ENCODE measurements at places on chromosomes 2 and 18.

DNA sequence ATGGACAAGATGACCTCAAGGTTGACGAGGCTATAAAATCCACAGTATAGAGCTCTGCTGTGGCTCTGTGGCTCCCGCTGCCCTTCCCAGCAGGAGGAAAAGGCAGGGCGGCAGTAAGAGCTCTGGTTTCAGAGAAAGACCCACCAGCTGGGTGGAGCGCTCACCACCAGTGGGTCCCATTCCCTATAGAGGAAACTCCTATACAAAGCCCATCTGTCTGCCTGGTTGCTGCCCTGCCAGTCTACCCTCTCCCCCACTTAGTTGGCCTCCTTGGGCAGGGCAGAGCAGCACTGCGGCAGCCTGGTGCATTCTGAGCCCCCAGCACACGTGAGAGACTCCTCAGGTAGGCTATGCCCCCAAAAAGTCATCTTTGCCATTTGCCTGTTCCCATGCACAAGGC, 26.5 kb downstream of the TNS1 start:
- no peak for DNase-seq

DNA sequence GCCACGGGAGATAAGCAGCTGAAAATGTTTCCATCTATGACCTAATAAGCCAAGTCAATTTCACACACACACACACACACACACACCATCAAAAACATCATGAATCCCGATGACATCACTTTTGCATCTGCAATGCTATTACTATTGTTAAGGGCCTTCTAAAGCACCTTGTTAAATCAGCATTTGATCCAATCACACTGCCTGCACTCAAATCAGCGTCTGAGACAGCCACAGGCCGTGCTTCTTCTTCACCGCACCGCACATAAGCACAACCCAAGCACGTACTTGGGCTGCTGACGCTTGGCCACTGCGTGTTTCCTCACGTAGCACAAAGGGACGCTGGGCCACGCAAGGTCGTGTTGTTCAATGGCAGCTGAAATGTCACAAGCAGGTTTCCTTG, 15.8 kb upstream of the MTCL1 start:
- DNase-seq: no peak

- no peak for DNase-seq
Measured at GRCh38 chr2:152012697-152013096, 86.1 kb downstream of the CACNB4 start.

DNA sequence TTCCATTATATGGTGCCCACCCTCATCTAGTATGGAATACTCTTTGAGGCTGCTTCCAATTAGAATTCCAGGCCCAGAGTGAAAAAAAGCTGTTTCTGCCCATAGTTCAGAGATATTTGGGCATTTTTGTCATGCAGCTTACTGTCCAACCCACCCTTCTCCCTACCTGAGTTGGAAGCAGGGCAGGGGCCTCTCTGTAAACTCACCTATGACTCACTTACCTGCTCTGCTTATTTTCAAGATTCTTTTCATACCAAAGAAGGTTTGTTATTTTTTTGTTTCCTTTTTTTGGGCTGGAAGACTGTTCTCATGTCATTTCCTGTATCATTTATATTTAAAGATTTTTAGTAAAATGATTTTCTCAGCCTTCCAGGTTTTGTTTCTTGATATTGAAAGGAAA, 38.4 kb upstream of the PPP1R1C start:
- no peak for DNase-seq

DNA sequence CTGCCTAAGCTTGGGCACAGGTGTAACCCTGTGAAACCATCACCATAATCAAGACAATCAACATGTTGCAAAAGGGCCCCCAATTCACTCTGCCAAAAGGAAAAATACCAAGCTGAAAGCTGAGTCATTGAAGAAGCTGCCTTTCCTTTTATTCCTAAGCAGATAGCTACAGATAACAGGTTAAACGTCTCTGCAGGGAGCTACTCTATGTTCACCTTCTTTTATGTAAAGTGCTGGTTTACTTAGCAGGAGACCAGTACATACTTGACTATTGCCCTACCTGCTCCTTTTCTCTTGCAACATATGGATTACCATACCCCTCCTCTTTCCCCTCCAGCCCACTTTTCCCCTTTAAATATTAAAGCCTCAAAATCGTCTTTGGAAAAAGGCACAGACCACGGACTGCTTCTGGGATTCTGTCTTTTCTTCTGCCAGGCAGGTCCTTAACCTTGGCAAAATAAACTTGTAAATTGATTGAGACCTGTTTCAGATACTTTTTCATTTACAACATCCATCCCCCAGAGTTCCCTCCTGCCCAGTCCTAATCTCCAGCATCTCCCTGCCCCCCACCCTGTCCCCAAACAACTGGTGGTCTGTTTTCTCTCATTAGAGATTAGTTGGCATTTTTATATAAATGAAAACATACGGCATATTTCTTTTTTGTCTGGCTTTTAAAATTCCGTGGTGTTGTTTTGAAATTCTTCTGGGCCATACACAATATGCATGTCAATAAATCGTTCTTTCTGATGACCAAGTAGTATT, 37.8 kb upstream of the LDLRAD4 start:
- no peak for DNase-seq

- no peak for DNase-seq
Measured at GRCh38 chr2:176137906-176138305, 8.4 kb downstream of the HOXD8 start.

All from stimulated activated CD4-positive, alpha-beta T cell treated with anti-CD3 and anti-CD28 coated beads, Interleukin-1b, Interleukin-23, amount 100 ng/mL, for 24 hours (primary cell).